RPMI8226 (cell line): ENCODE measurements at places on chromosomes 1 and 21.

DNA sequence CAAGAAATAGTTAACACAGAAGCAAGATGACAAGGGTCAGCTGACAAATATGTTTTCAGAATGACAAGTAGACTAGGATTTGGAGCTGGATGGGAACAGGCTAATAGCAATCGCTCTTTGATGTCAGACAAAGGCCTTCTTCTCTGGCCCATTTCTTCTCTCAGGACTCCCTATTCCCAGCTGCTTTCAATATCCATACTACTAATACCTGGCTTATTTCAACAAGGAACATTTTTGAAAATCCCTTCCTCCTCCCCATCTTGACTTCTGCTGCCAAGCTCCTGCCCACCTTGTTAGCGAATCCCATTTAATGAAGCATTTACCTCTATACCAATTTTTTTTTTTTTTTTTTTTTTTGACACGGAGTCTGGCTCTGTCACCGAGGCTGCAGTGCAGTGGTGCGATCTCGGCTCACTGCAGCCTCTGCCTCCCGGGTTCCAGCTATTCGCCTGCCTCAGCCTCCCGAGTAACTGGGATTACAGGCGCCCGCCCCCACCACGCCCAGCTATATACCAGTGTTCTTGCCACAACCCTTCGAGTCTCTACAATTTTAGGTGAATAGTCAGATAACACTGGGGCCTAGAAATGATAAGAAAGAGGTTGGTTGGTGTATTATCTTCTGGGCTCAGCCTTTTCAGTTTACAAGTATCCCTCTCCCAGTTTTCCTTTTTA, 68.4 kb downstream of the MACF1 start:
- no peak for DNase-seq

DNA sequence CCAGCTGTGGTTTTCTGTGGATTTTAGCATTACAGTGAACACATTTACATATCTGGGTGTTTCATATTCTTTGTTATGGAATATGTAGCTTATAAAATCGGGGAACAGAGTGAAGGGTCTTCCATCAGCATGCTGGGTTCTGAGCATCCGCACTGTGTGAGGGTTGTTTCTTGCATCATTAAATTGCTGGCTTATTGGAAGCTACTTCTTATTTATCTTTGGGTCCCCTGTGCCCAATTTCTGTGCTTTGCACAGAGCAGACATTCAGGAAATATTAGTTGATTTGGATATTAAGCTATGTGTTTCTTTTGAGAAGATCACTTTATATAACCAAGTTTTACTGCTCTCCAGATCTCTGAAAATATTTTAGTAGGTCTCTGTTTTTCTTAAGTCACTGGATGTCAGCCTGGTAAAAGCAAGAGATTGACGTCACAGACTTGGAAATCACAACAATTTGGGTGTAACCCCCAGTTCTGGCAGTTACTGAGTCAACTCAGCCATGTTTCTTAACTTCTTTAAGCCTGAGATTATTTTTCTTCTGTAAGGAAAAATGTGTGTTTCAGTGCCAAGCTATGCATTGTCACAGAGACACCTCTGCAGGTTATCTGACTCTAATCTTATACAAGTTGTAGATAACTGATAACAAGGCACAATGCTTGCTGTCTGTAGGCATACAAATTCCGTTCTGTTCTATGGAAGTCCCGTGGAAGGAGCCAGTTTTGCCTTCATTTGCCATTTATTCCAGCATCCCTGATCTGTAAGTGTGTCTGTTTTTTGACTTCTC, 258.3 kb upstream of the KAZN start:
- DNase-seq: no peak

DNA sequence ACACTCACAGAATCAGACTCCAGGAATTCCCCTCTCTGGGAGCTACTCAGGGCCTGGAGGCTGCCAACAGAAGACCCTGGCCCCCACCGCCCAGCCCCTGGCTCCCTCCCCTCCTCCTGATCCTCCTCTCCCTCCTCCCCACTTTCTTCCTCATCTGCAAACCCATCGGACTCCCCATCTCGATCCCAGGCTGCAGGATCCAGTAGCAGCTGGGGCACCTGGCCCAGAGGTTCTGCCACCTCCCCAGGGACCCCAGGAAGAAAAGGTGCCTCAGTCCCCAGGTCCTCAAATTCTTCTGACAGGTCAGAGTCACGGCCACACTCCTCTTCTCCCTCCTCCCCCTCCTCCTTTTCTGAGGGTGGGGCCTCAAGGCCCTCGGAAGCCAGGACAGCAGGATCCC, 7.4 kb downstream of the NES start:
- no peak for DNase-seq

DNA sequence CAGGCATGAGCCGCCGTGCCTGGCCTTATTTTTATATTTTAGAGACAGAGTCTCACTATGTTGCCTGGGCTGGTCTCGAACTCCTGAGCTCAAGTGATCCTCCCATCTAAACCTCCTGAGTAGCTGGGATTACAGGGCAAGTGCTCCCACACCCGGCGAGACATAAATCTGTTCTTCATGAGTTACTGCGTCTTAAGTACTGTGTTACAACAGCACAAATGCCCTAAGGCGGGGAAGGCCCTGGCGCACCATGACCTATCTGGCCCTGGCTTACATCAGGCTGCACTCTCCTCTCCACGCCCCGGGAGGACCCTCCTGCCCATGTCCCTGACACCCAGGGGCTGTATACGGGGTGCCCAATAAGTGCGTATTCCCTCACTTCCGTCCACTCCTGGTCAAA, 4.3 kb downstream of the GPR153 start:
- no peak for DNase-seq

GRCh38 chr1:31234123-31234708, 5.5 kb downstream of the NKAIN1 start:
- no peak for DNase-seq
